Non-pigmented ciliary epithelial cell (primary cell): ENCODE measurements at places on chromosomes 1 and 21.

- DNase-seq, result no peak
Measured at GRCh38 chr1:22776035-22776613, 65.5 kb downstream of the EPHB2 start.

- no peak for DNase-seq
Measured at GRCh38 chr21:30340714-30341573, 3.5 kb upstream of the KRTAP27-1 start.

GRCh38 chr1:199687321-199687720, 340.2 kb upstream of the NR5A2 start:
- peak; percentile 19 for DNase-seq

- no peak for DNase-seq
Measured at GRCh38 chr1:25527226-25527846, 16.1 kb upstream of the LDLRAP1 start.

DNA sequence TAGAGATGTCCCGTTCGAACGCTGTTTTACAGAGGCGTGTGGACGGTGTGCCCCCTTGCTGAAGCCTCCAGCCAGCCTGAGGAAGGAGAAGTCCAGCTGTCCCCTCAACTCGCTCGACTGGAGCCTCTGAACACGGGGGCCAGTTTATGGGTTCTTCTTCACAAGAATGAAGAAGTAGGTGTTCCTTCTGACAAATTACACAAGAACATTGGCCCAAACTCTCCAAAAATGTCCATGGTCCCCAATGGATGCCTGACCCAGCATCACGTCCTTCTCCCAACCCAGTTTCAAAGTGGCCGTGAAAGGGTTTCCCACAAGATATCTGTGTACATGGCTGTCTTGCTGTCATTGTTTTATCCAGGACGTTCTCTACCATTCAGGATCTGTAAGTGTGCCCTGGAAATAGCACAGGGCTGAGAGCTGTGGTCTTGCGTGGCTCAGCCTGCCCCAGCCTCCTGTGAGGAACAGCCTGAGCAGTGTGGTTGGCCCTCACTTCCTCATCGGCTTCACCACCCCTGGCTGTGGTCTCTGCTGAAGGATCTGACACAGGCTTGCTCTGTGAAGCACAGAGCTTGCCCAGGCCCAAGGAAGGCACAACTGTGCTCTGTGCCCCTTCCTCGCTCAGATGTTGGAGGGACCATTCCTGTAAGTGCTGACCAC, 1.0 kb upstream of the S100B start:
- no peak for DNase-seq

DNA sequence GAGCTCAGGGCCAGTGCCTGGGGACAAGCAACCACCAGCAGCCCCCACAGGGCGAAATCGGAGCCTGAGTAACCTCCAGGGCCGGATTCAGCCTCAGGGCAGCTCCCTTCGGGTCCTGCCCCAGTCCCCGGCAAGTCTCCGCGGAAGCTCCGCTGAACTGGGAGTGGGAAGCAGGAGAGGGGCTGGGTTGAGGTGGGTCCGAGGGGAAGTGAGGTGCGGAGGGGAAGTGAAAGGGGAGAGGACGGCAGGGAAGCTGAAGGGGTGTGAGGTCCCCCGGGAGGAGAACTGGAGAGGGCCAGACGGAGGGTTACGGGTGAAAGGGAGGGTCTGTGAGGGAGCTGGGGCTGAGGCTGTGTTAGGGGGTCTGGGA, 560 bp downstream of the PADI2 start:
- no peak for DNase-seq

DNA sequence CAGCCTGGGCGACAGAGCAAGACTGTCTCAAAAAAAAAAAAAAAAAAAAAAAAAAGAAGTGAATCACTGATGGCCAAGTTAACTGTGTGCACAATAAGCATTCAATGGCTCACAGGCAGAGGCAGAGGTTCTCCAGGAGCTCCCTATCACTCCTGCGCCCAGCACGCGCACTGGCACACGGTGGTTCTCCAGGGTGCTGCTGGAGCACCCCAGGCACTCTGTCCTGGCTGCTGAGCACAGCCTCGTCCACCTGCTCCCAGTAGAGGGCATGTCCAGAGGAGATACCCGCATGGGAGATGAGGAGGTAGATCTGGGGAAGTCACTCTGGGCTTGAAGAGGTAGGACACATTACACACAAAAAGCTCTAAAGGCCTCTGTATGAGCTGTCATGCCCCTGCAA, 21.5 kb upstream of the NUP133 start:
- DNase-seq, result no peak

- no peak for DNase-seq
Measured at GRCh38 chr1:78079580-78079979, 33.8 kb downstream of the GIPC2 start.

- DNase-seq, result no peak
Measured at GRCh38 chr1:178530037-178530402, 17.1 kb downstream of the TEX35 start.

DNA sequence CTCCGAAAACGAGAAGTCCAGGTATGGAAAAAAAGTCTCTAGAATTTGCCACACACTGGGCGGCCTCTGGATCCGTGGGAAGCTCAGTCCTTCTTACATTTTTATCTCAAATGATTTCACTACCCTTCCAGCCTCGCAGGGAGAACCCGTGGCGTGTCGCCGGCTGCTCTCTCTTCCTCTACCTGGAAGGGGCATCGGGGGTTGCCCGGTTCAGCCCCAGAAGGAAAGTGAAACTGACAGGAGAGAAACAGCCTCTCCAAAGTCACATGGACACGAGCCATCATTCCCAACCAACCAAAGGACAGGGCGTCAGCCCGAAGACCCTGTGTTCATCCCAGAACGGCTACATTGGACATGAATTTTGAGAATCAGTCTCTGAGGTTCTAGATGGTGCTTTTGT, 182.5 kb downstream of the ADSS2 start:
- DNase-seq, result no peak

DNA sequence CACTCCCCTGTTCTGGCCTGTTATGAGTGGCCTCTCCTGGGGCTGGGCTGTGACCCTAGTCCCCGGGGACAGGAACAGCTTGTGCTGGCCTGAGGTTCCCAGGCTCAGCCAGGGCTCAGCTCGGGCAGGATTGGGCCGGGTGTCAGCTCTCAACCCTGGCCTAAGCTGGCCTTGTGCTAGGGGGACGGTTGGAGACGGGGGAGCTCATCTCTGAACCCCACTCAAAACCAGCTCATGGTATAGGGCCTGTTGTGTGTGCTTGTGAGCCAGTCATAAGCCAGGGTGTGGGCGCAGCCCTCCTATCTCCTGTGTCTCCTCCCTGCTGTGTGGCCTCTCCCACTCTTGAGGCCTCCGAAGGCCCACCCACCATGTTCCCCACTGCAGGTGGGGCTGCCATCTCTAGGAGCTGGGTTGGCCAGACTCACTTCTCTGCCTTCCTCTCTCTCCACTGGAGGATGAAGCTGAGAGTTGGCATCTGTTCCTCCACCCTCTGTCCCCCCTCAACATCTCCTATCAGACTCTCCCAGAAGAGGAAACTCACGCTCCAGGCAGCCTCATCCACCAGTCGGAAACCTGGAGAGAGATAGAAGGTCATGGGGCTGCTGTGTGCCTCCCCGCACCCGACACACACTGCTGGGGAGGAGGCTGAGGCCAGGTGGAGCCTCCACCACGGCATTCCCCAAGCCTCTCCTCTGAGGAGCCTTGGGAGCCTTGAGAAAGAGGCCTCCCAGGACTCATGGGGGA, 1.4 kb downstream of the PEAR1 start:
- DNase-seq, result no peak

DNA sequence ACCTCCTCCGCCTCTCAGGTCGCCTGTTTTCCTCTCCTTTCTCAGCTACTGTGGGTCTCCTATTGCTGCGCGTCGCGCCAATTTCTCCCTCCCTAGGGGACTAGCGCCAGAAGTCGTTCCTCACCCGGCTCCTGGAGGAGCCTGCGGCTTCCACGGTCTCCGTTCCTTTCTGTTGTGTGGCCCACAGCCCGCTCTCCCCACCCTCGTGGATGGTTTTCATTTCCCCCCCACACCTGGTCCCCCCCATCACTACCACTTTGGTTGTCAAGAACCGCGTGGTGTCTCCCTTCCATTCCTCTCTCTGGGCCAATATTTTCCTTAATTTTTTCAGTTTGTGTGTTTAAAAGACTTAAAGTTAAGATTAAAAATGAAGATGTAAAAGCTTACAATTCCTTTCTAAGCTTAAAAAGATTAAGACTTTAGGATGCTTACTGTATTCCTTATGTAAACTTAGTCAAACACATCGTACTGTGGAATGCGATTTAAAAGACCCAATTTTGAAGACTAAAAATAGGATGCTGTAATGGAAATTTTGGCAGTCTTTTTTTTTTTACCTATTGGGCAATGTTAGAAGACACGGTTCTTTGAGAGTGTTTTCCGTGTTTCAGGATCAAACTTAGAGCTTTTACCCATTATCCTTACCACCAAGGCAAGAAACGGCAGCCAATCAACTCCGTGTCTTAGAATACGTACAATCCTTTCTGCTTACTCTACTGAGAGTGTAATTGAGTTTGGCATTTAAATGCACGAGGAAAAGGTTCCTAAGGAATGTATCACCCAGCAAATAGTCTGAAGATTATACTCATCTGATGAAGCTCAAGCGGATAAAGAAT, 773 bp downstream of the CNST start:
- DNase-seq, result no peak

GRCh38 chr1:176542352-176542751, 79.4 kb downstream of the PAPPA2 start:
- DNase-seq, result no peak

- no peak for DNase-seq
Measured at GRCh38 chr1:87464022-87464490, 135.4 kb downstream of the LMO4 start.
